ENCODE measurements at places on chromosomes 2 and 18.
A peak's percentile ranks its signal among the peaks of the same experiment; 100 is the strongest.

GRCh38 chr2:191369034-191369433 is 123.8 kb downstream of the MYO1B start:
- no peak for DNase-seq

- DNase-seq, result no peak
Measured at GRCh38 chr2:241855245-241855887, 3.3 kb downstream of the PDCD1 start.

DNA sequence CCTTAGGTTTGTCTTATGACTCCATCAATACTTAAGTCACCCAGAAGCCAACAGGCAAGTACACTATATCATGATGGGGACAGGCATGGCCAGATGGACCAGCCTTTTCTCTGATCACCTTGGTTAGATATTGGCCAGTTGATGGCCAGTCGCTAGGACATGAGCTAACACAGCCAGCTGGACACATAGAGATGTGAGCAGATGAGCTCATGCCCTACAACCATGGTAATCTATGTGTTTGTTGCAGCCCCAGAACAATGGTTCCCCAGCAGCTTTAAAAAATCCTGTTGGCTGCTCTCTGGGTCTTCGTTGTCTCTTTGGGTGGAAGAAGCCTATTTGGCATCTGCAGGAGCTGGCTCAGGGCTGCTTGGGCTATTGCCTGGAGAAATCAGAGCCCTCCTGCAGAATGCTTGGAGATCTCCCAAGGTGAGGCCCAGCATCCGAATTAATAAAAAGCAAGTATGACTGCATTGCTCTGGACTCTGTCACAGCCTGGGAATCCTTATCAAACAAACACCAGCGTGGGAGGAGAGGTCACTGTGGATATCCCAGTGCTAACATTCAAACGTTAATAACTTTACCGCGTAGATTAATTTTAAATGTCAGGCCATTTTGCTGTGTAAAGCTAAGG is 62.3 kb upstream of the KLHL29 start:
- no peak for DNase-seq

DNA sequence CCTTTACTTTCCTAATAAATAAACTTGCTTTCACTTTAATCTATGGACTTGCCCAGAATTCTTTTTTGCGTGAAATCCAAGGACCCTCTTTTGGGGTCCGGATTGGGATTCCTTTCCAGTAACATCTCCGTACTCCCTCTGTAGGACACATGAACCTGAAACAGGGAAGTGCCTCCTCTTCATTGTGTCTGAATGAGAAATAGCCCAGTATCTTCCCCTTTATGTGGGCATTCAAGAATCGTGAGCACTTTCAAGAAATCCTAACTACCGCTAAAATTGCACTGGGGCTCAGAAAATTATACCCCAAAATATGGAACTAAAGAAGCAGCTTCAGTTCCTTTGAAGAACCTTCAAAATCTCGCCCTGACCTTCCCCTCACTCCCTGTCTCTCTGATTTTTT is 7.8 kb upstream of the POMC start:
- no peak for DNase-seq

GRCh38 chr2:32947484-32948143 is 861 bp downstream of the LTBP1 start:
- DNase-seq, result peak; percentile 7

DNA sequence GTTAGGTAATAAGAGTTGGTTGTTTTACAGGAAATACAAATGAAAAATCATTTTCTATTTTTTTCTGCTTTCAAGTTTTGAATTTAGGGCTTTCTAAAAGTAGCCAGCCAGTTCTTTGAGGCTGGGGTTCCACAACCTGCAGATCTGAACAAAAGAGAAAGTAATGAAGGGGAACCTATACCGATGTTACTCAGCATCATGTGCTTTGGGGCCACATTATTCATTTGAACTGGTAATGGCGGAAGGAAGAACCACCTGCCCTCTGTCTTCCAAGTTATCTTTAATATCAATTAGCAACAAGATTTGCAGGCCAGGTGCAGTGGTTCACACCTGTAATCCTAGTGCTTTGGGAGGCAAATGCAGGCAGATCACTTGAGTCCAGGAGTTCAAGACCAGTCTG is 12.9 kb upstream of the MRO start:
- DNase-seq, result no peak

GRCh38 chr18:26806224-26806623 is 59.3 kb downstream of the AQP4 start:
- DNase-seq, result no peak

GRCh38 chr2:229408962-229409361 is 137.9 kb upstream of the PID1 start:
- no peak for DNase-seq

DNA sequence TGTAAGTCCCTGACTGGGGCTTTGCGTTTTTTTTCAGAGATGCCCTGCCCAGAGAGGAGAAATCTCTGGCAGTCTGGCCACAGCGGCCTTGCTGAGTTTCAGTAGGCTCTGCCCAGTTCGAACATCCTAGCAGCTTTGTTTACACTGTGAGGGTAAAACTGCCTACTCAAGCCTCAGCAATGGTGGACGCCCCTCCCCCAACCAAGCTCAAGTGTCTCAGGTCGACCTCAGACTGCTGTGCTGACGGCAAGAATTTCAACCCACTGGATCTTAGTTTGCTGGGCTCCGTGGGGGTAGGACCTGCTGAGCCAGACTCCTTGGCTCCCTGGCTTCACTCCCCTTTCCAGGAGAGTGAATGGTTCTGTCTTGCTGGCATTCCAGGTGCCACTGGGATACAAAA is 31.7 kb downstream of the L3MBTL4 start:
- no peak for DNase-seq

DNA sequence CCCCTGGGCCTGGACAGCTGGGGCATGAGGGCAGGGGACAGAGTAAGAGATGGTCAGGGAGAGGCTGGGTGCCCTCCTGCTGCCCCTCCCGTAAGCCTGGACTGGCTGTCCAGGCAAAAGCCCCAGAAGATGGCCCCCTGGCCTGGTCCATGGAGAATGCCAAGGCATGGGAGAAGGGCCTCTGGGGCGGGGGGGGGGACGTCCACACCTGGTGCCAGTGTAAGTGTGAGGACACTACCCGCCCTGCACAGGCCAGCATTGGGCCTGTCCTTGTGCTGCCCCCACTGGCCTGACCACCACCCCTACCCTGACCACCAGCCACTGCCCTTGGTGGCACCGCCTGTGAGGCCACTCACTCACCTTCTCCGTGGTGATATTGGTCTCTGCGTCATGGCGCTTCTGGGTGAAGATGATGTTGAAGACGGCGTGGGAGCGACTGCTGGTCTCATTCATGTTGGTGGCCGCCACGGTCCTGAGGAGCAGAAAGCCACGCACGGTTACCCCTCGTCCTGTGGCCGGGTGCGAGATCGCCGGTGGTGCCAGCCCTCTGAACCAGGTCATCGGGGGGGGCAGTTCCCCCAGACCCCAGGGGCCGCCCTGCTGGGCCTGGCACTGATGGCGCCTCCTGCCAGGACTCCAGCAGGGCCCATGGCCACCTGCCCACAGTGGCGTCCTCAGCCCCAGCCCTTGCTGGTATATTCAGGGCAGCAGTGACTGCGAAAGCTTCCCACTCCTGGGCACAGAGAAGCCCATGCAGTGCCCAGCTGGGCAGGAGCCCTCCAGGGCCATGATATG is 35.2 kb downstream of the KIF1A start:
- DNase-seq, result no peak

DNA sequence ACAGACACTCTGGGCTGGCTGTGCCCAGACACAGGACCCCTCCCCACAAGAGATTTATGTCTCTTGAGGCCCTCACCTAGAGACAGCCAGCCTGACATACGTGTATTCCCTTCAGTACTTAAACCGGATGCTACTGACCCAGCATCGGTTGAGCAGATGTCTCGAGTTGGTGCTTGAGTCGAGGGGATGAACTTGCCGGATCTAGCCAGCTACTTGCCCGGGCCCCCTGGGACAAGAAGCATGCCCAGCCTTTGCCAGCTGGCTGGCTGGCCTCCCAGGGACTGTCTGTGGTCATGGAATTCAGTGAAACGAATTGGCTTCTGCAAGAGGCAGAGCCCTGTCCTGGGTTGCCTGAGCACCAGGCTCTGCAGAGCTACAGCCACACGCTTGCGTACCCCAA is 36.0 kb downstream of the DNMT3A start:
- DNase-seq, result no peak

- no peak for DNase-seq
Measured at GRCh38 chr2:105517814-105518705, 119.2 kb upstream of the FHL2 start.

DNA sequence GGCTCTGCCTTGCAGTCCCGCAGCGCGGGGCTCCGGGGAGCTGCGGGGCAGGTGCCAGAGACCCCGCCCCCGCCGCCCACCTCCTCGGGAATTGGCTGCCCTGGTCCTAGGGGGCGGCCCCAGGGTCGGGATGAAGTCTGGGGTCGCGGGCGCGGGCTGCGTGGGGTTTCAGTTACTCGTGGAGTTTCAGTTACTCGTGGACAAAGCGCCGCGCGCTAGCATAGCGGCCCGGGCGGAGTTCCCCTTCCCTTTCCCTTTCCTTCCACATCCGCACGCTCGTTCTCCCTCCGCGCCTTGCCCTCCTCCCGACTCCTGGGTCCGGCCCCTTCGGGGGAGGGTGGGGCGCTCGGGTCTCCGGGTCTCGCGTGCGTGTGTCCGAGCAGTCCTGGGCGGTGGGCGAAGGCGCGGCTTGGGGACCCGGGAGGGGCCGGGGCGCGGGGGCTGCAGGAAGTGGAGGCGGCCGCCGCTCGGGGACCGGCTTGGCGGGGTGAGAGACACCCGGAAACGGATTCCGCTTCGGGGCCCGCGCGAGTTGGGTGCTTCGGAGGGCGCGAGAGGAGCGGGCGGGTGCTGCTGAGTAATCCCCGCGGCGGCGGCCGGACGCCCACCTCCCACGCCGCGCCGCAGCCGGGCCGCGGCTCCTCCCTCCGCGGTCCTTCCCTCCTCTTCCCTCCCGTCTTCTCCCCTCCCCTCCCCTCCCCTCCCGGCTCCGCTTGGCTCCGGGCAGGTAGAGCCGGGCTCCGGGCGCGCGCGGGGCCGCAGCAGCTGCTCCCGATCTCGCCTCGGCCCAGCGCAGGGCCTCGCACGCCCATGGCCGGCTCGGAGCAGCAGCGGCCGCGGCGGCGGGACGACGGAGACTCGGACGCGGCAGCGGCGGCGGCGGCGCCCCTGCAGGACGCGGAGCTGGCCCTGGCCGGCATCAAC is at the start of gene TTC39C:
Gene TTC39C (plus strand): TSS at position 693 of the 924 bp plus-strand sequence. CDS start 118 bp downstream, at position 811.
- DNase-seq, result peak; percentile 82

DNA sequence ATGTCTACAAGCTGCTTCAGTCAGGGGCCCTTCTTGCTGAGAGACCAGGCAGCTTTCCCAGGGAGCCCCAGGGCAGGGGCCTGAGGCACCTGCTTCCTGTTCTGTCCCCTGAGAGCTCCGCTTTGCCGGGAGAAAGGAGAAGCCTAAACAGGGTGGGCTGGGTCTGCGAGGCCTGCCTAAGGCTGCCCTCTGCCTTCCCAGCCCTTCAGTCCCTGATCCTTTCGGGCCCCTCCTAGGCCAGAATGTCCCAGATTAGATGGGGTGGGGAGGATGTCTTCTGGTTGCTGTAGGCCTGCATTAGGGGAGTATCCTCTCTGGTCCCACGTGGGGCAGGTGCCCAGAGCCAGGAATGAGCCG is 72.4 kb downstream of the TGOLN2 start:
- no peak for DNase-seq

DNA sequence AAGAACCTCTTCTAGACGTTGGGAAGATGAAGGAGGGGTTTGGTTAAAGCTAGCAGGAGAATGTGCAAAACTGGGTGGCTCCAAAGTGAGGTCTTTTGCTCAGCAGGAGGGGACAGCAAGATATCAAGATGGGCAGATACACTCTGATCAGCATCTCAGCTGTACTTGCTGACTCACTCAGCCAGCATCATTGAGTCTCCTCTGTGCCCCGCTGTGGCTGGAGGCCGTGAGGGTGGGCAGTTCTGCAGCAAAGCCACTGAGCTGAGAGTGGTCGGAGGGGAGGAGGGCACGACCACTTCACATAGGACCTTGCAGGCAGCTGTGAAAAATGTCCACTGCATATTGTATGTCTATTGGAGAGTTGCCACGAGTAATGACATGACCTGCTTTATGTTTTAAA is 152.0 kb downstream of the CAPN13 start:
- DNase-seq, result no peak

GRCh38 chr2:113275556-113276215 is 3.0 kb downstream of the PAX8 start:
- no peak for DNase-seq

DNA sequence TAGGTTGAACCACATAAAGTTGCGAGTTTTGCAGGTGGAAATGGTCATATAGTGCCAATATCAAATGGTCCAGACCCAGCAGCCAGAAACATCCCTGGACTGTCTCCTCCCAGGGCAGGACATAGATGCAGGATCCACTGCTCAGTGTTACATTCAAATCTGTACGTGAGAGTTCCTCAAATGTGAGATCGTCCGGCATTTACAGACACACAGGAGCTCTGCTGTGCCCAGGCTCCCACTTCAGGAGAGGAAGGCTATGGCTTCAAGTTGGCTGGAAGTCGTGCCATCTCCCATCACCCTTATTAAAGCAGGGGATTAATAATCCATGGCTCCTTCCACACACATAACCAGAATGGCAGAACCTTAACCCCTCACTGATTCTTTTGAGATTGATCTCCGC is 688.2 kb upstream of the HS6ST1 start:
- DNase-seq, result no peak
